ENCODE measurements at places on chromosomes 6 and 20. TPM values are rescaled to one million over a fixed set of nuclear protein-coding genes. Genes with fewer than 3 reads are reported as not detected.

The IBTK gene
- 45.0 TPM for total RNA-seq

The ZKSCAN3 gene
- total RNA-seq: 4.8 TPM

The FOXS1 gene
- total RNA-seq: not detected

The POLH gene
- total RNA-seq: 26.0 TPM

DNA sequence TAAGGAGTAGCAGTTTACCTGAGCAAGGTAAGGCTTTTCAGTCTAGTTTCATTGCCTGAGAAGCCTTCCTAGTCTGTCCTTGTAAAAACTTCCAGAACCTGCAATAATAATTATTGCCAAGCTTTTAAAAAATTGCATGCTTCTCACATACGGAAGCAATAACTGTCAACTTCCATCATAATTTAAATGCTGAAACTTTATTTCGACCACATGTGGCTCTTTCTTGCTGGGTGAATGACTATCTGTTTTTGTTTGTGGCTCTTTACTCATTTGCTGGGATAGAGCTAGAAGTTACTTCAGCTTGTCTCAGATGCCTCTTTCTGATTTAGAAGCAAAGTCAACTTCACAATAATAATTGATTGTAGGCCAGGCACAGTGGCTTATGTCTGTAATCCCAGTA, 95.9 kb upstream of the COL21A1 start:
- no peak for DNase-seq

DNA sequence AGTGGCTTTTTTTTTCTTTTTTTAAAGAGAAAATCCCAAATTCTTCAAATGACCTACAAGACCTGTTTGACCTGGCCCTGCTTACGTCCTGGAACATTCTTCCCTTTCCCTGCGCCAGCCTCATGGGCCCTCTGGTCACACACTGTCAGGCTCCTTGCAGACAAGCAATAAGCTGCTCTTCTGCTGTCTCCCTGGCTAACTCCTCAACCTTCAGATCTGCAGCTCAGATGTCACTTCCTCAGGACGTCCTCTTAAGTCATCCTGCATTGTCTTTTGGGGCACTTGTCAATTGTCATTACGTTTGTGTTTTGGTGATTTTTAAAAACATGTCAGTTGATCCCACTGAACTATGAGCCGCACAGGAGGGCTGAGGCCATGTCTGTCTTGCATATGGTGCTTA, 28.9 kb upstream of the SLC35D3 start:
- no peak for DNase-seq

- peak; percentile 73 for DNase-seq
Observed at GRCh38 chr6:148997865-148998264, 251.0 kb downstream of the UST start.

- no peak for DNase-seq
Observed at GRCh38 chr6:25277386-25277785, 1.8 kb upstream of the CARMIL1 start.

DNA sequence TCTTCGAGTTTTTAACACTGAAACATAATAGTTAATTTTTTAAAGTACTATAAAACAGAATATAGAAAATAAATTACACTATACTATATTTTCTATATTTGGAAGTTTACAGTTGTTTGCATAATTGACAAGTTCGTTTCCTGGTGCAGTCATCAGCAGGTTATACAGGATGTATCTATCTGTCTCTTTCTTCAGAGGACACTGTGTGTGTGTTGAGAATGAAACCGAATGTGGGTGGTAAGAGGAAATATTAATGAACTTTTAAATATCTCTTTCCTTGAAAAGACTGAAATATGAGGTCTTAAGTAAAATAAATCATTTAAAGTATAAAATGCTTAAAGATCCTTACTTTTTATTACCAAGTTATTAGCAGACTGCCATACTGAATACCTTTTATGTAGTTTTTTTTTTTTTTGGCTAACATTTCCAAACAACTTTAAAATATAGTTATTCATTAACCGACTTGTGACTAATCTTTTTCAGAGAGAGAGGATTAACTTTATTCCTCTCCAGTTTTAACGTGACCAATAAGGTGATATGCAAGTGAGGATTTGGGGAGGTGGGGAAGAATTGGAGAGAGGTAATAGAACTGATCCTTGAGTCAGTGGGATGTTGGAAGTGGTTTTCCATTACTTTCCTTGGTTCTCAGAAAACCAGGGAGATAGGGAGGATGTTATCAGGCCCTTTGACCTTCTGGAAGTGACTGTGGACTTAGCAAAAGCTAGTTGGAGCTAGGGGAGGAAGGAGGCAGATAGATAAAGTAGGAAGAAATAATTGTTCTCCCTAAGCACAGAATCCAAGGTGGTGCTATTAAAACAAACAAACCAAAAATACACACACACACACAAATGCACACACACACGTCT, 380.0 kb upstream of the FLRT3 start:
- DNase-seq: no peak

- DNase-seq: no peak
Observed at GRCh38 chr6:161561908-161562307, 288.0 kb upstream of the AGPAT4 start.

All from IMR-90 (cell line).